ENCODE measurements at places on chromosomes 3 and 15. TPM values are rescaled to one million over a fixed set of nuclear protein-coding genes. Genes with fewer than 3 reads are reported as not detected.

The ZNF197 gene
- total RNA-seq: 6.8 TPM

The MOBP gene
- not detected for total RNA-seq

The MYLK gene
- total RNA-seq: 34.9 TPM

The SLC28A1 gene
- 0.31 TPM for total RNA-seq

The TRIM42 gene
- not detected for total RNA-seq

The LRRIQ4 gene
- total RNA-seq: not detected

The ADAMTS7 gene
- total RNA-seq: not detected

The GMPPB gene
- 23.1 TPM for total RNA-seq

Data from HepG2 (cell line).